ENCODE measurements at places on chromosomes 5 and 9.

GRCh38 chr5:35651002-35651756 is 33.5 kb downstream of the SPEF2 start:
- peak; percentile 18 for DNase-seq

DNA sequence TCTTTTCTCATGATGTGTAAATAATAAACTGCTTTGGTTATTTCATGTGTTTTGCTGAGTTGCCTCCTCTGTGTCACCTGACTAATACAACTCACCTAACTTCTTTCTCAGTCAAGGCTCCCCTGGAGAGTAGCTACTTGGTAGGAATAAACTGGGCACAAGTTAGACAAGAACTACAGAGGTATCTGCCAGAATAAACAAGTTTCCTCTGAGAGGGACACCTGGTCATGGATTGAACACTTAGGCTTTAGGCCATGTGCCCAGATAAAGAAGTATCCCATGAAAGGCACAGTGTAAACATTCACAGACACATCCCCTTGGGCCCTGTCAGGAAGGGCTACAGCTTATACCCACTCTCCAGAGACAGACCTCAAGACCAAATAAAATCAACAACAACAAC is 532.5 kb downstream of the KIF4B start:
- DNase-seq: no peak

- no peak for DNase-seq
These were observed 71.8 kb downstream of the NRG2 start for GRCh38 chr5:139971202-139971725.

- DNase-seq: no peak
These were observed 4.6 kb upstream of the FEM1C start for GRCh38 chr5:115549154-115549553.

DNA sequence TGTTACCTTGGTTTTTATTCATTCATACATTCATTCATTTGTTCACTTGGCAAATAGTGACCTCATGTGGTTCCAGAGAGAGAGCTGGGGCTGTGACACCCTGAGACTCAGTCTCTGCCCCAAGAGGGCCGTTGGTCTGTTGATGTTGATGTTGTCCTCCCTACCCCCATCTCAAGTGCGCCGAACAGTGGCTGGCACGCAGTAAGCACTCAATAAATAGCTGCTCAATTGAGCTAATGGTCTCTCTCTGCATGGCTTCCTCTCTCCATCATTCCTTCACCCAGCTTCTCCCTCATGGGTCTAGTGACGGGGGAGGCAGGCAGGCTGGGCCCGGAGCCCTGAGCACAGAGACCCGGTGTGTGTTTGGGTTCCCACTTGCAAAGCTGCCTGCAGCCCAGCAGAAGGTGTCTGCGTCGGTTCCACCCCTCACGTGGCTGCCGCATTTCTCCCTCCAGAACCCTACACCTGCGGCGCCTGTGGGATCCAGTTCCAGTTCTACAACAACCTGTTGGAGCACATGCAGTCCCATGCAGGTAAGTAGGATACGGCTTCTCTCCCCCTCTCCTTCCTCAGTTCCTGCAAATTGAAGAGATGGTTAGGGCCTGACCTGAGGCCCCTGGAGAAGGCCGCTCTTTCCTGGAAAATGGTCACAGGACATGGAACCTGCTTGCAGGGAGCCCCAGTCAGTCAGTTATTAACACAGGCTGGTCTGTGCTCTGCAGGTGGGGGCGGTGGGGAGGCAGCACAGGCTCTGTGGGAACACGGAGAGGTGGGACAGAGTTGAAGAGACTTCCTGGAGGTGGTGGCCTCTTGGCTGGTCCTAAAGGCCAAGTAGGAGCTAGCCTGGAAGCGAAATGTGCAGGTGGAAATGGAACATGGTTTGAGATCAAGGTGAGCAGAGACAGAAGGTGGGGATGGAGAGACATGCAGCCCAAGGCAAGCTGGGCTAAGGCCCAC is 42.0 kb downstream of the AMBP start:
- no peak for DNase-seq

DNA sequence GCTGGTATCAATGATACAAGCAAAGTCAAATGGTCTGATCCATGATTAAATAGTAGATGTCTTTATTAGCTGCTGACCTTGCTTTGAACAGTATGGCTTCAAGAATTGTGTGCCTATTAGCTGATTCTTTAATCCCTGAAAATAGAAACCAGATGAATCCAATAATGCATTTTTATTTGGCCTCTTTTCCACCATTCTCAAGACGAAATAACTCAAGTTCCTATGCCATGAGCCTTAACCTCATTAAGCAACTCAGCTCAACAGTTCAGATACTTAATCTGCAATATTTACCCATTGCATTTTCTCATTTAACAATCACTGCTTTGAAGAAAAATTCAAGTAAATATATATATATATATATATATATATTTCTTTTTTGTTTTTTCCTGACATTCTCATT is 588.6 kb upstream of the MEF2C start:
- no peak for DNase-seq

DNA sequence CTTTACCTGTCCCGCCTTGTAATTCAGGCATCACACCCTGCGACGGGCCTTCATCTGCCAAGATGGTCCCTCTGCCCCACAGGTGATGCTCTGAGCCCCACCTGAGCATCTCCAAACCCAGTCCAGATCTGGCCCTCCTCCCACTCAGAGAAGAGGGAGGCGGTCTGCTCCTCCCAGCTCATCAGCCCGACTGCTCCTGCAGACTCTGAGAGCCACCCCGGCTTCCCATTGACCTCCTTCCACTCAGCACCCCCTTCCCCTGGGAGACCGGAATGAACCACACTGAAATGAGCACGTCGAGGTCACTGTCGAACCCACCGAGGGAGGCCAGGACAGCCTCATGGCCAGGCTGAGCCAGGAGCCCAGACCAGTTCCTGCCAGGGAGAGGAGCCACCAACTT is 12.8 kb downstream of the ABO start:
- DNase-seq: no peak

DNA sequence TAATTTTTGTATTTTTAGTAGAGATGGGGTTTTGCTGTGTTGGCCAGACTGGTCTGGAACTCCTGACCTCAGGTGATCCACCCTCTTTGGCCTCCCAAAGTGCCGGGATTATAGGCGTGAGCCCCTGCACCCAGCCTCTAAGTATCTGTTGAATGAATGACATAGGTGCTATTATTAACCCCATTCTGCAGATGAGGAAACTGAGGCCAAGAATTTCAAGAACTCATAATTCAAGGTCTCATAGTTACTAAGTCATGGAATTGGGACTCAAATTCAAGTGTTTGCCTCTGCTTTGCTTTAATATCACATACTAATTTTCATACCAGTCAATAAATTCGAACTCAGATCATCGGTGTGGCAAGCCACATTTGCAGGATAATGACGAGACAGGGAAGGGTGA is 1.9 kb downstream of the KIF20A start:
- DNase-seq: no peak

- DNase-seq: no peak
These were observed 168.8 kb upstream of the POC5 start for GRCh38 chr5:75885849-75886596.

GRCh38 chr5:124071039-124071438 is 559.1 kb downstream of the CSNK1G3 start:
- DNase-seq: no peak

DNA sequence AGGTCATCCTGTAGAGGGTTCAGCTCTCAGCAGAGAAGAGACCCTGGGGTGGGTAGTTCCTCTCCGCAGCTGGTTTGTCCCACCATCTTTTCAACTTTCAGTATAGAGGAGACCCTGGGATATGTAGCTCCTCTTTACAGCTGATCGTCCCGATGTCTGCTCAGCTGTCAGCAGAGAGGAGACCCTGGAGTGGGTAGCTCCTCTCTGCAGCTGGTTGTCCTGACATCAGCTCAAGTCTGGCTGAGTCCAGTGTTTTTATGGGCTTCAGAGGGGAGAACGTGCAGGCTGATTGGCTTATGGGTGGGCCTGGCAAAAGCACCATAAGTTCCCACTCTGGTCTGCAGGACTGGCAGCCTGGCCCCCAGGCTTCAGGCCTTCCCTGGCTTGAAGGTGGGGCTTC is 80.8 kb downstream of the NLN start:
- no peak for DNase-seq

DNA sequence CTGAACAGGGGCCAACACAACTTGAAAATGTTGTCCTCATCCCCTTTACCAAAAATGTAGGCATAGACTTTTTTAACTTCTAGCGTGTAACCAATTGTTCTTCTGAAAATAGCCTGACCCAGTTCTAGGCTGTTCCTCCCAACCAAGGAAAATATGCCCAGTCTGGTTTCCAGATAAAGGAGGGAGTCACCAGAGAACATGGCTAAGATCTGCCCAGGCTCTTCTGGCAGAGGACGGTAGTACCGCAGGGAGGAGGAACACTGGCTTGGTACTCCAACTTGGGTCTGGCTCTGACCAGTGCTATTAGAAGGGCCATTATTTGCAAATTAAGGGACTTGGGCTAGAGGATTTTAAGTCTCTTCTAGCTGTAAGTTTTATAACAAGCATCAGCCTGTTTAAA is 63.1 kb downstream of the GRAMD2B start:
- DNase-seq: no peak

DNA sequence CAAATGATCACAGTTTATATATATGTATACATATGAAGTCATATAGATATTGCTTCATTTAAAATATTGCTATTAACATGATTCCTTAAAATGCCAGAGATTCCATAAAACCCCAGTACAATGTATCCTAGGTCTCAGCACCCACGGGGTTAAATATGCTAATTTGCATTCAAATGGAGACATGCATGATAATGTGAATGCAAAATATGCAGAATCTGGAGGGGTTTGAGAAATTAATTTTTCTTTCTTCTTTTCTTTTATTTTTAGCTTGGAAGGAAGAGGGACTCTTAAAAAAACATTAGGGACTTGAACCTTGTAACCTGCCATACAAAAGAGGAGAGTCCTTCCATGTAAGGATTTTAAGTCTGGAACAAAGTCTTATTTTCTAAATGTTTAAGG is 211.9 kb downstream of the MEF2C start:
- no peak for DNase-seq

- no peak for DNase-seq
These were observed 4.8 kb downstream of the CD274 start for GRCh38 chr9:5455181-5455580.

DNA sequence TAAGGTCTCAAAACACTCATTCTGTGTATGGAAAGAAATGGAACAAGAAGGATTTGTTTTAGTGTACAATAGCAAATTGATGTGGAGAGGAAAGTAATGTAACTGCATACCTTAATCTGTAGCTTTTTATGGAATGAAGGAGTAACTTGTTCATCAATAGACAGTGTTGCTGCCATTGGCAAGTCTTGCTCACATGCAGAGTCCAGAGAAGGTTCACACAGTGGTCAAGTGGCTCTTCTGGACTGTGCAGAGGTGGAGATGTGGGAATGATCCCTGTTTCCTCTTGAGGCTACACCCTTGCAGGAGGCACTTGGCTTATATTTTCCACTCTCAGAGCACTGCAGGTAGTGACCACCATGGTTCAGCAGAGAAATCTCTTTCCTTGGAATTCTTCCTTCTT is 132.9 kb upstream of the ANKH start:
- no peak for DNase-seq

DNA sequence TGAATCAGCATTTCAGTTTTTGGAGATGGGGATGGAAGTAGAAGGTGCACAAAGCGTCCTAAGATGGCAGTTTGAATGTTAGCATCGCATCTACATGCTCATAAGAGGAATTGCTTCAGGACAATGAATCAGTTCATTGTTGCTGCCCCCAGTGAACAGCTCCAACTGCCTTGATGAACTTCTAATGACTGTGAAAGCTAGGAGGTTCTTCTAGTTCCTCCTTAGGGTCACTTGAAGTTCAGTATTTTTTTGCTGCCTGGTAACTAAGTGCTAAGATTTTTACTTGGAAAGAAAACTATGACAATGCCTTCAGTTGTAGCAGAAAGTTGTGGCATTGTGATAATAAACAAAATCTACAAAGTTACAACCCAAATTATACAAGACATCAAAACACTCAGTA is 271.6 kb downstream of the RAB3C start:
- DNase-seq: no peak

DNA sequence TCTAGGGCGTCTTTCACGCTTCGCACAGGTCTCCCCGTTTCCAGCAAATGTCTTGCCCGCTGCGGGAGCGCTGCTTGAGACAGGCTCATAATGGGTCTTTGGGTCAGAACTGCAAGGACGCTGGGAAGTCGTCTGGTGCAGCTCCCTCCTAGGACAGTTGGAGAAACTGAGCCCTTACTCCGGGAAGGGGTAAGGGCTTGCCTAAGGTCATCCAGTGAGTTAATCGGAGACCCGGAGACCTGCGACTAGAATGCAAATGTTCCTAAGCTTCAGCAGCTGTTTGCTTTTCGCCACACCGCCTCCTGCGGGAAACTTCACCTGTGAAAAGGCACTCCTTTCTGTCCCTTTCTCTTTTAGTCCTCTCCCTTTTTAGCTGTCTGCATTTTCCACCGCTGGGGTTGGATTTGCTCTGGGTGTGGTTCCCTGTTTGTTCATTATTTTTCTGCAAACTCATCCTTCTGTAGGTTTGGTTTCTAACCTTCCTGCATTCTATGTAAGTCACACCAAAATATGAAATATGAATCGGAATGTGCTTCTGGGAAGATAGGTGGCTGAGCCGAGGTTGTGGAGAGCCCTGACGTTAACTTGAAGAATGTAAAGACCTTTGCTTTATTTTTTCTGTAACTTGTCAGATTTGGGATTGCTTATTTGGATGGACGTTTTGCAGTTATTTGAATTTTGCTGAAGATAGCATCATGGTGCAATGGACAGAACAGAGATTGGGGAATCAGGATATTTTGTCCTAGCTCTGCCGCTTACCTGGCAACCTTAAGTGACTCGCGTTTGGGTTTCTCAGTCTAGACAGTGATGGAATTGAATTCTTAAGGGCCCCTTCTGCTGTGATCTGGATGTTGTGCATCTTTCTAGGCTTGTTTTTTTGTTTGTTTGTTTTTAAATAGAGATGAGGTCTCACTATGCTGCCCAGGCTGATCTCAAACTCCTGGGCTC is 909 bp downstream of the SLC36A1 start:
- no peak for DNase-seq

GRCh38 chr5:63831381-63831780 is 130.9 kb downstream of the HTR1A start:
- DNase-seq: no peak

DNA sequence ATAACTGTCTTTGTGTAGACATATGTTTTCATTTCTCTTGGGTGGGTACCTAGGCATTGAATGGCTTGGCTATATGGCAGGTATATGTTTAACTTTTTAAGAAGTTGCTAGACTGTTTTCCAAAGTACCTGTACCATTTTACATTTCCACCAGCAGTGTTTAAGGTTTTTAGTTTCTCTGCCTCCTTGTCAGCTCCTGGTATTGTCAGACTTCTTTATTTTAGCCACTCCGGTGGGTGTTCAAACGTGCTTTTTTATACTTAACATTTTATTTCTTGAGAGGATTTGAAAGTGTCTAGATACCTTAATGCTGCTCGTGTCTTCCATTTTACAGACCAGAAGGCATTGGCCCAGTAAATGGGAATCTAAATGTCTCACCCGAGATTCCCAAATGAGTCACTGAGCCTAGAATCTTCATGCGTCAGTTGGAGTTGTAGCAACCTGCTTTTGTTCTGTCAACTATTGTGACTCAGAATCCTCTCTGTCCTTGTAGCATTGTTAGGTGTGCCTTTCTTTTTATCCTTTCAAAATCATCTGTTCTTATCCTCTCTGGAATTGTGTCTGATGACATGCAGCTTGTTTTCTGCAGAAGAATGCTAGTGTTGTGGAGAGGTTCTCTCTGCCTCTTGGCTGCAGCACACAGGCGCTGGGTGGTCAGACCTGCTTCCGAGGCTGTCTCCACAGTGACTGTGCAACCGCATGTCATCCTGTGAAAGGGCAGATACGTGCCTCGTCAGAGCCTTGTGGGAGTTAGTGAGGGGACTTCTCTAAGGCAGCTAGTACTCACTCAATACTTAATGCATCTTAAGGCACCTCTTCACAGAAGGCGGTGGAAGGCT is 291.8 kb downstream of the AOPEP start:
- no peak for DNase-seq

- no peak for DNase-seq
These were observed 227.2 kb downstream of the SLCO4C1 start for GRCh38 chr5:102068870-102069269.
